ENCODE measurements at places on chromosomes 1 and 21.

- no peak for DNase-seq
These were observed 8.5 kb upstream of the TSHB start for GRCh38 chr1:115021145-115021544.

GRCh38 chr1:54973205-54973921 is 7.1 kb upstream of the TMEM61 start:
- DNase-seq = no peak

DNA sequence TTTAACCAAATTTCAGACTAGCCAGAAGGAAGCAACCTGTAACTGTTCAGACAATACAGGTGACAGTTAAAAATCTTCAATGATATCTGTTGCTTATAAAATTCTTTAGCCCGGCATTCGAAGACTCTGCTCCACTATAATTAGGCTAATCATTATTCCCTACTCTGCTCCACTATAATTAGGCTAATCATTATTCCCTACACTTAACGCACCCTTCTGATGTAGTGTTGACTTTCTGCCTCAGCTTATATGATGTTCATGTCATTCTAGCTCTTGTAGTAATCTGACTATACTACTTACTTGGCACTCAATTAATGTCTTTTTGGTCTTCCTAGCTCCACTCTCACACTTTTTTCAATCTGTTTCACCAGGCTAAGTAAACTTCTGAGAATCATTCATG is 13.3 kb downstream of the TESK2 start:
- DNase-seq = no peak

GRCh38 chr1:5664081-5664768 is 328.0 kb downstream of the NPHP4 start:
- no peak for DNase-seq

- no peak for DNase-seq
These were observed 6.5 kb downstream of the TMEM54 start for GRCh38 chr1:32894681-32895080.

DNA sequence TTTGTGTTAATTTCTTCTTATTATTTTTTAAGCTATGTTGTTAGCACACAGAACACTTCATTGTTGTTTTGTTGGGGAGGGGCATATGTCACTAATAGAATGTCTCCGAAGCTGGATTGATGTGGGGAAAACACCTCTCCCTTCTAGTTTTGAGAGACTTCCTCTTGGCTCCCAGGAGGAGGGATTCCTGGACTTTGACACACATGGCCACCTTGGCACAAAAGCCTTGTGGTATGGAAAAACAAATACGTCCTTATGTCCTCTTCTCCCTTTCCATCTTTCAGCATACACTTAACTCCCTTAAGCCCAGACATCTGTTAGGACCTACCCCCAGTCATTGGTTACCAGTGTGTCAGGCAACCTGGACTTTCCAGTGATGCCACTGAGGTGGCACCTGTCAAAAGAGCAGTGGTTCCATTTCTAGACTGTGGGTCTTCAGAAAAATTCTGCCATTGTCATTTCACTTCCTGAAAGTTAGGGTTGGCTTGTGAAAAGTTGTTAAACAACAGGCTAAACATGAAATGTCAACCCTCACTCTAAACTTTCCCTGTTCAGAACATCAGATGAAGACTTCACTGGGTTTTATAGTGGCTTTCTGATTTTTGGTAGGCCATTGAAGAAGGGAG is 12.5 kb upstream of the ABCB10 start:
- DNase-seq = no peak

- DNase-seq = no peak
These were observed 38.2 kb downstream of the ALG14 start for GRCh38 chr1:95034506-95034905.

DNA sequence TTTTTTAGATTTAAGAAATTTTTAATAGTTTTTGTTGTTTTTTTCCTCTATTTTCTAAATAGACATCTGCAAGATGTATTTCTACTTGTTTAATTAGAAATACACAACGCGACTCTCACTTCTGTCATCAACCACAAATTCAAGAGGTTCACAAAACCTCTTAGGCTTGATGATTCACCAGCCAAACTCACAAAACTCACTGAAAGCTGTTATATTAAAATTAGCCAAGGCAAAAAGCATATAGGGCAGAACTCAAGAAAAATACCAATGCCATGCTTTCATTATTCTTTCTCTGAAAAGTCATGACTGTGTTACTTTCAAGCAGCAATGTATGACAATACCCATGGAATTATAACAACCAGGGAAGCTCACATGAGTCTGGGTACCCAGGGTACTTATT is 487.0 kb upstream of the RGS18 start:
- DNase-seq = peak; percentile 9

DNA sequence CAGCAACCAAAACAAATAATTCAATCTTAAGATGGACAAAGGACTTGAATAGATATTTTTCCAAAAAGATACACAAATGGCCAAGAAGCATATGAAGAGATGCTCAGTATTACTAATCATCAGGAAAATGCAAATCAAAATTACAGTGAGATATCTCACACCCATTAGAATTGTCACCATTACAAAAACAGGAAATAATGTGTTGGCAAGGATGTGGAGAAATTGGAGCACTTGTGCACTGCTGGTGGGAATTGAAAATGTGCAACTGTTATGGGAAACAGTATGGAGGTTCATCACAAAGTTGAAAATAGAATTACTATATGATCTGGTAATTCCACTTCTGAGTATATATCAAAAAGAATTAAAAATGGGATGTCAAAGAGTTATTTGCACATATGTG is 83.2 kb downstream of the SH3GLB1 start:
- no peak for DNase-seq

DNA sequence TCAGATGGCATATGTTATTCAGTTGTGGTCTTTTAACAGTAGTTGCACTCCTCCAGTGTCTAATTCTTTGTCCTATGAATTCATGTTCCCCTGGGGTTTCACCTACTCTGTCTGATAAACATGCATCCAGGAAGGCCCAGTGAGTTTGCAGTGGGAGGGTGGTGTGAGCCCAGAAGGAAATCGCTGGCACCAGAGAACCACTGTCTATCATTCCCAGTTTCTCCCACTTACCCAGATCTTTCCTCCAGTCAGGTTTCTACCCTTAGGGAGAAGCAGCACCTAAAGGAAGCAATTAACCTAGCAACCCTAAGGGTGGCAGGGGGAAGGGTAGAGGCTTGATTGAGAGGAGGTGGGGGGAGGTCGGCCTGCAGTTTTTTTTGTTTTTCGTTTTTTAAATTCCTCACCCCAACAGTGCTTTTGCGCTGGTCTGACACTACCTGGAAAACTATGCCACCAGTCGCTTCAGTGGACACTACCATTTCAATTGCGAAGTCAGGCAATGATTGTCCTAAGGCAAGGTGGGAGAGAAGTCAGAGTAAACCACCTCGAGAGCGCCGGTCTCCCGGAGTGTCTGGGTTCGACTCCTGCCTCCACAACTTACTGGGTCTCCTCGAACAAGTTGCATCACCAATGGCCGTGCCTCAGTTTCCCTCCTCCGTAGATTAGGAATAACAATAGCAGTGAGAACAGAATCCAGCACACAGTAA is 766 bp upstream of the SLC44A3 start:
- DNase-seq = no peak

Data from non-pigmented ciliary epithelial cell (primary cell).